ENCODE measurements at places on chromosomes 13 and 19.

DNA sequence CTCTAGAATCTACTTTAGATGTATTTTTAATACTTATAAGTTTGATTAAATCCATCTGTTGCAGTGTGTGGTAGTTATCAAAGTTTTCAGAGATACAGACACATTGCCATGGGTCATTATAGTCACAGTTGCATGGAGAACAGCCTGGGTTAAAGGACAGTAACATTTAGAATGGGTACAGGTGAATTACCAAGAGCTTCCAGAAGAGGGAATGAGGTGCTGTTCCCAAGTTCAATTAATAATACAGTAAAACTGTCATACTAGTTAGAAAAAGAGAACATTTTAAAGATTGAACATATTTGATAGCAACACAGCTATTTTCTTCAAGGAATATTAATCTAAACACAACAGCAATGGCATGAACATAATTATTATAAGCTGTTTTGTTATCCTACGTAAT lies 322.6 kb upstream of the SLC10A2 start:
- no peak for DNase-seq

DNA sequence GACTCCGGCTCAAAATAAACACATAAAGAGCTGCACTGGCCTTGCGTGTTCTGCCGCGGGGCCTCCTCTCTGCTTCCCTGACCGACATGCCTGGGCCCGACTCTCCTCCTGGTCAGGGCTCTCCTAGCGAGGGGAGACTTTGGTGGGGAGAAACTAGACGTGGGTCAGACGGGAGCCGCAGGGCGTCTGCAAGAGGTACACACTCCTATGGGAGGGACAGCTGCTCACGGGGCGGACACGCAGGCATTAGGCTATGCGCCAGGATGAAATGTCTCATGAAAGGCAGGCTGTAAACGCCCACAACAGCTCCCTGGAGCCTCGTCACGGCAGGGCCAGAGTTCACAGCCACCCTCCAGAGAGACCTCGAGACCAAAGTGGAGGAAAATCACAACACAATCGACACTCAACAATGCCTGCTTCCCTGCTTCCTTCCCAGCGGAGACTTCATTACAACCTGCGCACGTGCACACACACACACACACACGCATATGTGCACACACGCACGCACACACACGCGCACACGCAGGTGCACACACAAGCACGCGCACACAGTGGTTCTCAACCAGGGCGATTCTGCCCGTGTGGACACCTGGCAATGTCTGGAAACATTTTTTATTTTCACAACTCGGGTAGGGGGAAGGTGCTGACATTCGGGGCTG lies 5.8 kb downstream of the SLC39A3 start:
- DNase-seq = no peak

GRCh38 chr13:48265217-48265815 lies 32.3 kb downstream of the ITM2B start:
- DNase-seq = peak; percentile 10

DNA sequence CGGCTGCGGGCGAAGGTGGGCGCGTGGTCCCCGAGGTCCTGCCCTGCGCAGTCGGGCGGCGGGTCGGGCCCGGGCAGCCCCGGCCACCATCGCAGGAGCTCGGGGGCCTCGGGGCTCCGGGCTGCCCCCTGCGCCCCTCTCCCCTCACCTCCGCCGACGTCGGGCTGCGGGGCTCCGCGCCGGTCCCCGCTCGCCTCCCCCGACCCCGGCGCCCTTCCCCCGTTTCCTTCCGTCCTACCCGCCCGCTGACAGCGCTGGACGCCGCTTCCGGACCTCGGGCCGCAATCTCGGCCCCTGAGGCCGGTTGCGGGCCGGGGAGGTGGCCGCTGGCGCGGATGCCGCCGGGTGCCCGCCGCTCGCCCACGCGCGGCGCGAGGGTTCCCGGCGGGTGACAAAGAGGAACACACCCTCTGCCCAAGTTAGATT lies 720 bp downstream of the FARP1 start:
- no peak for DNase-seq

DNA sequence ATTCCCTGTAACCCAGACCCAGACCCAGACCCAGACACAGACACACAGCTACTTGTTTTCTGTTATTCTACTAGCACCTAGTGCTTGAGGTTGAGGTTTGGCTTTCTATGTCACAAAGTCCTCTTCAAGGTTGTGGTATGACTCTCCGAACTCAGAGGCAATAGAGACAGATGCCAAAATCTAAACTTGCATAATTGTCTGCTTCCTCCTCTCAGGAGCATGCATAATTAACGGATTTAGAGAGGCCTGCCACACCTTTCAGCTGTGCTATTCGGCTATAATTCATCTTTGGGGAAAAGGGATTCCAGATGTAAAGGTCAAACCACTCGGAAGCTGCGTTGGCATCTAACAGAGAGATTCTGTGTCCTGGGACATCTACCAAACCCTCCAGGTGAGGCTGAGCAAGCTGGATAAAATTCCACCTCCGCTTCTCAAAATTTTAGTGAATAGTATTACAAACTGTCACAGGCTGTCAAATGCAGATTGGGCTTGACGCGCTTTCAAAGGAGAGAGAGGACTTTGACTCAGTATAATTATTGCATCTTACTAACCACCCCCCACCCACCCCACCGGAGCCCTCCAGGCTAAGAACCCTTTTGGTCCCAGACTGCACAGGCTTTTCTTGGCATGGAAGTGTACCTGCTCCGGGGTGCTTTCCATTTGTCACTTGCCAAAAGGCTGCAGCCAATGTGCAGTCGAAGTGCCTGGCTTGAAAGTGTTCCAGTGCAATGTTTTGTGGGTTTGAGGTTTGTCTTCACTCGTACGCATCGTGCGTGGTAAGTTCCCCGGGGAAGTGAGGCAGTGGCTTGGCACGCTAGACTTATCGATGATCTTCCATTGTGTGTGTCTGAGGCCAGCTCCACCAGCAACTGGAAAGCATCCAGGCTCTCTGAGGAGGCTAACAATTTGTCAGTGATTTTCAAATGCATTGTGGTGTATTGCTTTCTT lies 194.1 kb downstream of the TDRD3 start:
- no peak for DNase-seq

DNA sequence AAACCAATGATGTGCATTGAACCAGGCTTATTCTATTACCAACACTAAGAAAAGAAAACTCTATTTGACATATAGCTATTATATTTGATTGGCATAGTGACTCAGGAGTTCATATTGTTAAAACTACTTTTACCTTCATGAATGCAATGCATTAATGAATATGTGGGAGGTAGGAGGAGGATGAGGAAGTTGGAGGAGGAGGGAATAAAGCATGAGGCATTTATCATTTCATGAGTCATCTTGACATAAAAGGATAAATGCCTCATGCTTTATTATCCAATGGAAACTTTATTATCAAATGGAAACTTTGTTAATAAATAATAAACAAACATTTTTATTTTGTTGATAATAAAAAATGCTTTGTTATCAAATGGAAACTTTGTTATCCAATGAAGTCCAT lies 116.5 kb downstream of the SPRY2 start:
- no peak for DNase-seq

- DNase-seq = peak; percentile 42
Measured at GRCh38 chr19:7500811-7501450, 12.1 kb upstream of the PEX11G start.

- no peak for DNase-seq
Measured at GRCh38 chr19:55962186-55962585, 14.6 kb downstream of the NLRP8 start.

DNA sequence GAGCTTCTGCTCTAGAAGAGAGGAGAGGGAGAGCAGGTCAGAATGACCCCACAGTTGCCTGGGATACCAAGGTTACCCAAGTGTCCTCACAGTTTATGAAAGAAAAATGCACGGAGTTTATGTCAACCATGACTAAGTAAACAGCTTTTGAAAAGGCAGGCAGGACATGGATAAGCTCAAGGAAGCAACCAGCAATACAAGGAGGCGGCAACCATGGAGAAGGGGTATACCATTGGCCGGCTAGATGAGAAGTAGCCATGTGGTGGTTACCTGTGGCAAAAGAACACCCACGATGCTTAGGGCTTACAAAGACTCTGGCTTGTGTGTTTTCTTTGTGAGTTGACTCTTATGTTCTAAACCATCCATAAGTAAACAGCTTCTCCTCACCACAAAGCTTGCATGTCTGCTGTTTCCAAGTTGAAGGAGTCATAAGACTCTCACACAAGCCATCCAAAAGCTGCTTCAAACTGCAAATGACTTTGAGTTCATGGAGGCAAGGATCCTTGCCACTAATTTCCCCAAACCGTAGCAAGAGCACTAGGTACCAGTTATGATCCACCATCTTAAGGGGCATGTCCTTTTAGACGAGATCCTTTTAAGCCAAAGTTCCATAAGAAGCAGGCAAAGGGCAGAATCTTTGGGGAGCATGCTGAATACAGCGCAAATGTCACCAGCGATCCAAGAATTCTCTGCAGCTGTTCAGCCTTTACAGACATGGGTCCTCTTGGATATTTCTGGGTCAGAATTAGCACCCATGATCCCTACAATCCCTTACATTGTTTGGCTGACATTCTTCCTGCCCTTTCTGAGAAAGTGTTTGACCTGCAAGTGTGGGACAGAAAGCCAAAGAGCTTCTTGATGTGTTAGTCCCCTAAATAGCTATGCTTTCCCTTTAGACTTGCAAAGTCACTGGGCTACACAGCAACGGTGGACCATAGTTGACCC lies 74.8 kb upstream of the IPO5 start:
- no peak for DNase-seq

DNA sequence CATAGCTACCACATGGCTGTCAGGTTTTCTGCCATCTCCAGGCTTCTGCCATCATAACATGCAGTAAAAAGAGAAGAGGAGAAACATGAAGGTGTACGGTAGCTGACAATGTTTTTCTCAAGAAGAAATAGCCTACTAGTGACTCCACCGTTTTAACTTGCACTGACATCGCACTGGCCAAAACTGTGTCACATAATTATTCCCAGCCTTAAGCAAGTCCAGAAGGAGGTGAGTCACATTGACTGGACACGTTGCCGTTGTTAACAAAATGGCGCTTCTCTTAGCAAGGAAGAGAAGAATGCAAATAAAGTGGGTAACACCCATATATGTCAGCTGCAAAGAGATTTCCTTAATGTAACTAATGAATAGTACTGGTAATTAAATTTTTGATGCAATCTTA lies 810.4 kb upstream of the SLC10A2 start:
- no peak for DNase-seq

DNA sequence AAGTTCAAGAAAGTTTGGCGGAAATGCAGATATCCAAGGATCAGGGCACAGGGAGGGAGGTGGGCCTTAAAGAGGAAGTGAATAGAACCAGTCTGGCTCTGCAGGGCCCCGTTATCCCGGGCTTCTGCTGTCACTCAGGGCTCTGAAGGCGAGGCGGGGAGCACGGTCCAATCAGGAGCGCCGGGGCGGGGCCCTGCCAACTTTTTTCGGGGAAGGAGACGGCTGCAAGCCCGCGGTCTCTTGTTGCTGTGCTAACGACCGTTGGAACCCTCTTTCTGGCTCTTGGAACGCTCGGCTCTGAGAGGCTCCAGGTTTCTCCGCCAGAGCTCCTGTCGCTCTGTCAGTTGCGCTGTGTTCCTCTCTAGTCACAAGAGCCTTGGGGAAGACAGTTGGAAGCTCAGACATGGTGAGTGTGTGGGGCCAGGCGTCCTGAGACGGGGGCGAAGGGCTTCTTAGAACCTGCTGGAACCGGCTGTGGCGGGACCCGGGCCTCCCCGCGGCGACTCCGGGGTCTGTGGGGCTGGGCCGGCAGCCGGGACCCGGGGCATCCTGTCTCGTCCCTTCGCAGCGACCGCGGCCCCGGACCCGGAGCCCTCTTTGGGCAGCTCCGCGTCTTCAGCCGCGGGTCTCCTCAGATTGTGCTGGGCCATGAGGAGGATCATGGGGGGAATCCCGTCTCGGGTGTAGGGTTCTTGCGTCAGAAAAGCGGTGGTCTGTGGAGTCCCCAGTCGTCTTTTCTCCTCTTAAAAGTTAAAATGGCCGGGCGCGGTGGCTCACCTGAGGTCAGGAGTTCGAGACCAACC lies 27.7 kb downstream of the ZNF844 start:
- DNase-seq = peak; percentile 55

GRCh38 chr13:49679246-49679645 lies 12.0 kb downstream of the EBPL start:
- peak; percentile 31 for DNase-seq

DNA sequence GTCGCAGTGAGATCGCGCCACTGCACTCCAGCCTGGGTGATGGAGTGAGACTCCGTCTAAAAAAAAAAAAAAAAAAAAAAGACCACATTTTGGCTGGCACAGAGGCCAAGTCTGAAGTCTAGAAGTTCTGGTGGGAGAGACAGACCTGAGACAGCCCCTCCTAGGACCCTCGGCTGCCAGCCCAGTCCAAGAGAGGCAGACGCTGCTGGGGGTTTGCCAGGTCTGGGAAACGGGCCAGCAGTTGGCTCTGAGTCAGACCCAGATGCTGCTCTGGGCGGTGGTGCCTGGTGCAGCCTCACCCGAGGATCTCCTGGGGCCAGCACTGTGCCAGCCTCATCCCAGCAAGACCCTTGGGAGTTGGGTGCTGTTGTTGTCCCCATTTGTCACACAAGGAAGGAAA lies 5.8 kb downstream of the FCHO1 start:
- DNase-seq = no peak

DNA sequence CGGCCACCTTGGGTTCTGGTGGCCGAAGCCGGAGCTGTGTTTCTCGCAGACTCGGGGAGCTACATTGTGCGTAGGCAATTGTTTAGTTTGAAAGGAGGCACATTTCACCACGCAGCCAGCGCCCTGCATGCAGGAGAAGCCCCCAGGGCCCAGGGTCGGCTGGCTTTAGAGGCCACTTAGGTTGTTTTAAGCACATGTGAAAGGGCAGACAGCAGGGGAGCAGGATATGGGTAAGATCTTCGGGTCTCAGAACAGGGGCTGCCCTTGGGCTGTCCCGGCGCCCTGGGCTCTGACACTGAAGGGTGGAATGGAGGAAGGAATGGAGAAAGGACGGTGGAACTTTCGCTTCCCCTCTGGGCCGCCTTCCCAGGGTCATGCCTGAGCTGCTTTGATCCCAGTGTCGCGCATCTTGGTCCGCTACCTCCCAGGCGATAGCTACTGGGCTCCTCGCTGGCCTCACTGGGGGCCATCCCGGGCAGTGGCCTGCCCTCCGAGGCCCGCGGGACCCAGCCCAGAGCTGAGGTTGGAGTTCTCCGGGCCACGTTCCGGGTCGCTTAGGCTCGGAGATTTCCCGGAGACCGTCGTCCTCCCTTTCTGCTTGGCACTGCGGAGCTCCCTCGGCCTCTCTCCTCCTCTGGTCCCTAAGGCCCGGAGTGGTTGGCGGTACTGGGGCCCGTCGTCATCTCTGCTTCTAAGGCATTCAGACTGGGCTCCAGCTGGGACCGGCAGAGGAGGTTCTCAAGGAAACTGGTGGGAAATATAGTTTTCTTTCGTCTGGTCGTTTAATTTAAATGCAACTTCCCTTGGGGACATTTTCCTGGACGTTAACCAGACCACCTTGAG lies 4.3 kb upstream of the POU4F1 start:
- DNase-seq = no peak

GRCh38 chr13:52835071-52835839 lies 13.2 kb downstream of the PCDH8 start:
- DNase-seq = no peak

DNA sequence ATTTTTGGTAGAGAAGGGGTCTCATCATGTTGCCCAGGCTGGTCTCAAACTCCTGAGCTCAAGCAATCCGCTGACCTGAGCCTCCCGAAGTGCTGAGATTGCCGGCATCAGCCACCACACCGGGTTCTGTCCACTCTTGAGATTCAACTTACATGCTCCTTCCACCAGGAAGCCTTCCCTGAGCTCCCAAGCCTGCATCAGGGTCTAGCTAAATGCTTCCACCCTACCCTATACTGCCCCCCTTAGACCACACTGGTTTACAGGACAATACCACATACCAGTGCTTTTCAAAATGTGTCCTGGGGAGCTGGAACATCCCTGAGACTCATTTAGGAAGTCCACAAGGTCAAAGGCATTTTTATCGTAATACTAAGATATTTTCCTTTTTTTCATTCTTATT lies 15.1 kb upstream of the CACNG8 start:
- no peak for DNase-seq
